ENCODE measurements at places on chromosomes 4 and X.

DNA sequence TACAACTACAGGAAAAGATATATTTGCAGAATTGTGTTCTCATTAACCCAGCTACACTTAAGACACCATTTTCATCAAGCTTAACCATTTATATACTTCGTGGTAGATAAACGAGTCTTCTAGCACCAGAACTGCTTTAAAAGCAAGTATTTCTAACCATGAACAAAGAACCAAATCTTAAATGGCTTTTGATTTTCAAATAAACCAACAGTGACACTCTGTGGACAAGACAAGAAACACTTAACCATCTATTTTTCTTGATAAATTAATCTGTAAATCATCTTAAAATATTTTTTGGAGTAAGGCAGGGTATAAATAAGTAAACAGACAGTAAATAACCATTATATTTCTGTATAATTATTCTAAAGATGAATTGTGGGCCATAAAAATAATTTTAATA, 10.2 kb downstream of the BEND2 start:
- no peak for DNase-seq

DNA sequence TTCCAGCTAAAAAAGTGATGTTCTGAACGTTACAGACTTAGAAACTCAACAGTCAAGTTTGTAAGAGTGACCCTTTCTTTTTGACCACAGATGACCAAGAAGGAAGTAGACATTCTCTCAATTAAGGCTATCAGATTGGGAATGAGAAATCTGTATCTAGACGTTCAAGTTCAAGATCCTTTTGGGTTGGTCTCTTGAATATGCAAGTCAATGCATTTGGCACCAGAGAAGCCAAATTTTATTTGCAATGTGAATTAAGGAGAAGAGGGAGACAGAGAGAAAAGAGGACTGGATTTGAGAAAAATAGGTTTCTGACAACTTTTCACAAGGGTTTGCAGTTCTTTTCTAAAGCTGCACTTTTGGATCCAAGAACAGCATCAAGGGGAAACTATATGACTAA, 17.5 kb upstream of the SULT1E1 start:
- no peak for DNase-seq

- no peak for DNase-seq
Measured at GRCh38 chrX:13506574-13506973, 62.8 kb upstream of the EGFL6 start.

DNA sequence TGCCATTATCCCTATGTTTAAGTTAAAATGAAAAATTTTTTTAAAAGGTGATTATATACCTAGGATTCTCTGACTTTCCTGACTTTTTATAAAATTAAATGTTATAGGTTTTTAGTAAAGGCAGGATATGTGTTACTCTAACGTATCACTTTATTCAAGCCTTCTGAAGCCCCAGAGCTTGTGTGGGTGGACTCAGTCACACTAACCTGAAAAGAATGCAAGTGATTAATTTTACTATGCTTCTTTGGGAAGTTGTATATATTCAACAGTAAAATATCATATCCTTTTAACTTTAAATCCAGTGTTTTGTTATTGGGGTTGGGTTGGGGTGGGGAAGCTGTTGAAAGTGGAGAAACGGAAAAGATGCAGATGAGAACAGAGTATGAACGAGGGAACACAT, 22.8 kb downstream of the PDLIM3 start:
- no peak for DNase-seq

DNA sequence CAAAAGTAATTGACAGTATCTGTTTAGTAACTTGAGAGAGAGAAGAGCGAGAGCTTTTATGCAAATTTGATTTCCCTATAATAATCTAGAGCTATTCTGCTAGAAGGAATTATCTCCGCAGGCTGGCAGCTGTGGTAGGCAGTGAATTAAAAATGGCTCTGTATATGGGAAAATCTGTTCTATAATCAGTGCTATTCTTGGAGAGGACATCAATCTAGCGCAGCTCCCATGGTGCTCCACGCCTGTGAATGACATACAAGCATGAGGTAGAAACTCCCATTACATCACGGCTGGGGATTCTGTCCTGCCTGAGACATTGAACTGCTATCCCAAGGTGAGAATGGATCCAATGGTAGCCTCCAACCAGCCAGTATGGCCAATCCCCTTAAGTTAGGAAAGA, 179.0 kb downstream of the DHX15 start:
- DNase-seq: no peak

DNA sequence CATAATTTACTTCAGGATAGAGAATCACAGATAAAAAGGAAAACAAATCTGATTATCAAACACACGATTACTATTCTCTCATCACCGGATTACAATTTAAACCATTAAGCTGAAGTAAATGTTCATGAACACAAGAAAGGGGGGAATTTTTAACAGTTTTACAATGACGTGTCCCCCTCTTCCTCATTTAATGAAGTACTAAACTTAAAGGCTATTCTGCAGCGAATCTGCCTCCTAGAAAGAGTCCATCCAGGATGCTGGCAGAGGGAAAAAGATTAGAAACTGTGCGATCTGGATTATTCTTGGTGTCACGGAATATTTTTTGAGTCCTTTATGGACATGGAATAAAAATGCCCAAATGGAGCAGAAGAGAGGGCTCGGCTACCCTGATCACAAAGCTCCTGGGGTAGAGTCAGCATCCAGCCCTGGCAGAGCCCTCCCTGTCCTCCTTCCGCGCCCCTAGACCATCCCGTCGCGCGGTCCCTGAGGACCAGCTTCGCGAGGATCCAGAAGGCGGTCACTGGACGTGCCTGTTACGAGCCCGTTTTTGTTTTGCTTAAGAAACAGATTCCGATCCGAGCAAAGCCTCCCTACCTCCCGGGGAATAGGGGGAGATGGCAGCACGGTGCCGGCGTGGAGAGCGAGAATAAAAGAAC, 1.2 kb downstream of the ELF2 start:
- DNase-seq: no peak

DNA sequence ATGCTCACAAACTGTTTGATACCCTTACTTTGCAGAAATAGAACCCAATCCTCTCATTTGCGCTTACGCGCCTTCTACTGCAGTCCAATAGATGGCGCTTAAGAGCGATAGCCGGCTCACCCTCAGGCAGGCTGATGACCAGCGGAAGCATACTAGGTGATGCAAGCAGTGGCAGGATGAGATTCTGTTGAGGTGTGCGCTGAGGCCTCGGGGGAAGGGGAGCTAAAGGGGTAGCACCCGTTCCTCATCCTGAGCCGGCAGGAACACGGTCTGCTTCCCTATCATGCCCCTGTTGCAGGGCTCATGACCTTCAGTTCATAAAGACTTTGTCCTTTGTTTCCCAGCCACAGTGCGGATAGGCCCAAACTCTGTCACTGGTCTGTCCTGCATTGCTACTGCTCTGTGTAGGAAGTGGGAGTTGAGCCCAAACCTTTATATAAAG, 628.9 kb downstream of the TLL1 start:
- no peak for DNase-seq

DNA sequence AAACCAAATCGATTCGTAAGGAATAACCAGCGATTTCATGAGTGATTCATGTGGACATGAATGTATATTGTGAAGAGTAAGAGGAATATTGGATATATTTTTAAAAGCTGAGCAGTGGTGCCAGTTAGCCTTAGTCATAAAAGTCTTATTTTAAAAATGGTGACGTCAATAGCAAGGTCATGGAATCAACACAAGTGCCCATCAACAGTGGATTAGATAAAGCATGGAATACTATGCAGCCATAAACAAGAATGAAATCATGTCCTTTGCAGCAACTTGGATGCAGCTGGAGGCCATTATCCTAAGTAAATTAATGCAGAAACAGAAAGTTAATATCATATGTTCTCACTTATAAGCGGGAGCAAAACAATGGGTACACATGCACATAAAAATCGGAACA, 89.0 kb upstream of the STOX2 start:
- no peak for DNase-seq

GRCh38 chr4:89836897-89837384, at the start of gene SNCA:
Gene SNCA, minus strand, starts transcription at chr4:89837161. Its CDS starts 1,494 bp downstream, at chr4:89835667.
- peak; percentile 31 for DNase-seq

- DNase-seq: no peak
Measured at GRCh38 chrX:34653811-34654210, 3.3 kb downstream of the TMEM47 start.

- DNase-seq: no peak
Measured at GRCh38 chr4:15654593-15655222, 449 bp downstream of the FBXL5 start.

GRCh38 chr4:10924274-10924673, 239.7 kb upstream of the CLNK start:
- DNase-seq: no peak

DNA sequence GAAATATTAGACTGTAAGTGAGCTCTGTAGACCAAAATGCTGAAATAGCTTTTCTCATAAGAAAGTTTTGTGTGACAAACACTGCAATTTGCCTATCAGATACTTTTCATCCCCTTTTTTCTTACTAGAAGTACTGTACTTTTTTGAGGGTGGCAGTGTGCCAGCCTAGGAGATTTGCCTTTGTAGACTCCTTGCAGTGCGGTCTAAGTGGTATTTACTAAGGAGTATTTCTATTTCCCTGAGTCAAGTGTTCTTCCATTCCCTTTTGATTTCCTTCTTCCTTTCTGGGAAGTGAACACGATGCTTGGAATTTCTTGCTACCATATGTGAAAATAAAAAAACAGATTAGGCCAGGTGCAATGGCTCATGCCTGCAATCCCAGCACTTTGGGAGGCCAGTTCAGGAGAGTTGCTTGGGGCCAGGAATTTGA, 34.6 kb downstream of the PDLIM5 start:
- no peak for DNase-seq

- DNase-seq: no peak
Measured at GRCh38 chr4:99806545-99806944, 10.1 kb upstream of the DAPP1 start.

- DNase-seq: no peak
Measured at GRCh38 chr4:71486550-71487343, 147.9 kb downstream of the SLC4A4 start.

DNA sequence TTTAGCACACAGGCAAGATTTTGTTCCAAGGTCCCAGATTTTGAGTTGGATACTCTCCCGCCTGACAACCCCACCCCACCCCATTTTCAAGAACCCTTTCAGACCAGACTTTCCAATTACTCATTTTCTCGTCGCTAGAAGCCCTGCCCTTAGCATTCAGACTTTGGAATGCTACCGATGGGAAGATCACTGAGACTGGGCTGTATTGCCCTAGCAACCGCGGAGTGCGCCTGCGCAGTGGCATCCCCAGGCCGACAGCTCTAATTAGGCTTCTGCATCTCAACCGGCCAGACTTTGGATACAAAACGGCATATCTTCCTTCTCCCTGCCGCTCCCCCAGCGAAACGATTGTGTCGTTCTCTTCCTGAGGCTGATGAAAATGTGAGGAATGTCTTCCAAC, 3.4 kb downstream of the MAGEE2 start:
- no peak for DNase-seq

DNA sequence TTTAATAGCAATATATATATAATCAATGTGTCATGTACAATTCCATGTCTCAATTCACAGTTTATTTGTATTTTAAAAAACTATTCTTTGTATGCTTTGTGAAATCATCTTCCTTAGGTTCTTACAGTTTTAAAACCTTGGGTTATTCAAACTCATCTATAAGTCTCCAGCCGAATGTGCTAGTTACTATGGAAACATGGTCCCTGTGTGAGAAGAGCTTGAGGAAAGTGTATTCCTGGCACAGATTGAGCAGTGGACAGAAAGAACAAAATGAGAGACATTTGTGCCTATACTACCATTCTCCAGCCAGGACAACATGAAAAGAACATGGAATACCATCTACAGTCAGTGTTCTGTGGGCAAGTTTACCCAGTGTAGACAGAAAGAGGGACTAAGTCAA, 103.4 kb downstream of the EFHC2 start:
- no peak for DNase-seq

DNA sequence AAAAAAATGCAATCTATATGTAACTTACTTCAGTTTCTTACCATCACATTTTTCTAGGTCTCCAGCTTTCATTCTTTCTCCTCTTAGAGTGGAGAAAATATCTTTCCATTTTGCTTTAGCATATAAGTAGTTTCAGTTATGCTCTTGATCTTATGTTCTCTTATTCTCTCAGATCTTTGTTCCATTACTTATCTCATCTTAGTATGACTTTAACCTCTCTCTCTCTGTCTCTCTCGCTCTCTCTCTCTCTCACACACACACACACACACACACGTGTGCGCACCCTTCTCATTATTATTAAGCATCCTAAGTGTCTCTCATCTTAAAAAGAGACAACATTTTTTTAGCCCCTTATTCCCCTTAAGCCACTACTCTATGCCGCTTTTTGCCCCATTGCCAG, 92.8 kb downstream of the FAAH2 start:
- no peak for DNase-seq

DNA sequence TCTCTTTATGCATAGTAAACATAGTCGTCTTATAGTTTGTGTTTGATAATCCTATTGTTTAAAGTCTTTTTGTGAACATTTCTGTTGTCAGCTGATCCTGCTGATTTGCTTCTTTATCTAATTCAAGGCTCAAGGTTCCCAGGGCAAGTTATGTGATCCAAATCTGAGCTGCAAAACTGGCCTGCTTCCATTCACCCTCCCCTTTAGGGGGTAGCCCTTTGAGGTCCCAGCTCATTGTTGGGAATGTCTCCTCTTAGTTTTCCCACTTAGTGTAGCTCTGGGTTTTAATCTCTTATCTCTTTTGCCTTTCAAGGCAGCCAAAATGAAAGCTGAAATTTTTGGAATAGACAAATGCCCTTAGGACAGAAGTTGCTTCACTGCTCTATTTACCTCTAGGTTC, 40.2 kb upstream of the MAGED1 start:
- DNase-seq: no peak

- DNase-seq: no peak
Measured at GRCh38 chr4:186622788-186623464, 67.6 kb upstream of the MTNR1A start.

- DNase-seq: no peak
Measured at GRCh38 chr4:80767944-80768343, 262.6 kb upstream of the BMP3 start.

DNA sequence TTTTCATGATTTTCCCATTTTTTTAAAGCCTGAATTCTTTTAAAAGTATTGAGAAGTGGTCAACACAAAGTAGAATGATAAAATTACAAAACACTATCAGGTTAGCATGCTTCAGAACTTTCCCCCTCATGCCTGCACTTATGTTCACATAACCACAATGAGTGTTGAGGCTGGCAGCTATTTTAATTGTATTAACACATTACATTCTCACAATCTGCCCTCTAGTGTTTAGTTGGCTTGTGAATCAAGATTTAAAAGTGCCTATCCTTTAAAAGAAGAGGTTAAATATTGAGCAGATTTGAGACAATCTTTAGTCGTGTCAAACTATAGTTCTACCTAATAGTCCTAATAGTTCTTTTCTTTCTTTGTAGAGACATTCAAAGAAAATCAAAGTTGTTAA, 93.6 kb upstream of the NAP1L5 start:
- DNase-seq: no peak

GRCh38 chr4:78484574-78484973, 67.0 kb upstream of the ANXA3 start:
- no peak for DNase-seq

GRCh38 chrX:135572436-135572835, 52.0 kb downstream of the INTS6L start:
- DNase-seq: no peak

GRCh38 chr4:35105486-35105885, 1138.8 kb downstream of the ARAP2 start:
- DNase-seq: no peak

GRCh38 chr4:46484881-46485280, 95.0 kb upstream of the GABRA2 start:
- no peak for DNase-seq

All from SHP77 (cell line).